Transverse colon (tissue), 4 donors: ENCODE measurements at places on chromosomes 6 and 20. TPM values are rescaled to one million over a fixed set of nuclear protein-coding genes. Genes with fewer than 3 reads are reported as not detected.

DNA sequence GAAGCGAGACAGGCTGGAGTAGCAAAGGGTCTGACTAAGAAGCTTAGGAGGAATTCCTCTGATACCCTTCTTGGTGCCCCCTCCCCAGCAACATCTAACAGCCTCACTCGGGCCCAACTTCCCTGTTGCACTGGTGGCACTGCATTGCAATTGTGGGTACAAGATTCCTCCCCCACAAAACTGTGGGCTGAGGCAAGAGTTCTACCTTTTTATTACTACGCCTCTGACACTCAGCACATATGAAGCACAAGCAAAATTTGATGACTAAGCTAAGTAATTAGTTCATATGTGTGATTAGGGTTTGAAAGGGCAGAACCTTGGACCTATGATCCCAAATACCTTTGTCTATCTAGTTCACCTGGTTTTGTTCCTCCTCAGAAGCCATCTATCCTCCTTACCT is 83.5 kb downstream of the ZHX3 start:
- H3K36me3 ChIP-seq: no peaks in the 10 kb centered on the region
- H3K27ac ChIP-seq: peak overlapping the region; percentile 23
- H3K4me1 ChIP-seq: peaks cover 14% of the 10 kb centered on the region

DNA sequence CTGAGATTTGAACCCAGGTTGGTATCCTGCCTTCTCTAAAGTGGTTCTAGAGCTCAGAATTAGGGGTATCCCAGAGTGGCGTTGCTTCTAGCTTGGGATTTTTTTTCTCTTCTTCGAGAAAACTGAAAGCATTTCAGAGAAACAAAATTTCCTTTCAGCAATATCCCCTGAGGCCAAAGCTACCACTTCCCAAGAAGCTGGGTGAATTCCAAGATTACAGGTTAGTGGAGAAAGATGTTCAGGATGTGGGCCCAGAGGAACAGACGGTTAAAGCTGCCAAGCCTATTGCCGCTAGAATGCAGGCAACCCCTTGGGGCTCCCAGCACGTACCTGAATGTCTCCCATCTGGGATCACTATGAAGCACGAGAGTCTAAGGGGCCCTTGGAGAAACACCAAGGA is 134.1 kb downstream of the FOXO3 start:
- no peak for DNase-seq
- H3K27ac ChIP-seq: no peak overlapping the region
- H3K4me3 ChIP-seq: no peak overlapping the region
- H3K36me3 ChIP-seq: no peaks in the 10 kb centered on the region
- H3K4me1 ChIP-seq: no peaks in the 10 kb centered on the region

- no peaks in the 10 kb centered on the region for H3K4me1 ChIP-seq
- H3K4me3 ChIP-seq: no peak overlapping the region
- no peaks in the 10 kb centered on the region for H3K36me3 ChIP-seq
- peaks cover 26% of the 10 kb centered on the region for H3K27me3 ChIP-seq
- no peak for DNase-seq
These were observed 1.9 kb upstream of the SLC24A3 start for GRCh38 chr20:19210391-19211155.

GRCh38 chr6:165929607-165930006 is 238.0 kb downstream of the TBXT start:
- H3K4me1 ChIP-seq: no peaks in the 10 kb centered on the region
- H3K27ac ChIP-seq: no peak overlapping the region
- DNase-seq: no peak
- no peak overlapping the region for H3K4me3 ChIP-seq
- H3K27me3 ChIP-seq: no peaks in the 10 kb centered on the region

DNA sequence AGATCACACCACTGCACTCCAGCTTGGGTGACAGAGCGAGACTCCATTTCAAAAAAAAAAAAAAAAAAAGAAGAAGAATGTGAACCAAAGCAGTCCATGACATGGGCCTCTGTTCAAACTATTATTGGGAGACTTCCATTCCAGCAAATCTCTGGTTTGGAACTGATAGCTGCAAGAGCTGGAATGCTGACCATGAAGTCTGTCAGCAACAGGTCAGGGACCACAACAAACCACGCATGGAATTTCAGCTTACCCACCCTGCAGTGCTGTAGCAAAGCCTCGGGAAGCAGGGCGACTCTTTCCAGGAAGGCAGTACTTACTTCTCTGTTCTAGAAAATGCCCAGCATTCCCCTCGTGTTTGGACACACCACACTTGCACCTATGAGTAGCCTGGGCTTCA is 34.1 kb upstream of the TBC1D7 start:
- no peak for DNase-seq
- no peaks in the 10 kb centered on the region for H3K27me3 ChIP-seq
- H3K4me3 ChIP-seq: no peak overlapping the region
- no peaks in the 10 kb centered on the region for H3K36me3 ChIP-seq

DNA sequence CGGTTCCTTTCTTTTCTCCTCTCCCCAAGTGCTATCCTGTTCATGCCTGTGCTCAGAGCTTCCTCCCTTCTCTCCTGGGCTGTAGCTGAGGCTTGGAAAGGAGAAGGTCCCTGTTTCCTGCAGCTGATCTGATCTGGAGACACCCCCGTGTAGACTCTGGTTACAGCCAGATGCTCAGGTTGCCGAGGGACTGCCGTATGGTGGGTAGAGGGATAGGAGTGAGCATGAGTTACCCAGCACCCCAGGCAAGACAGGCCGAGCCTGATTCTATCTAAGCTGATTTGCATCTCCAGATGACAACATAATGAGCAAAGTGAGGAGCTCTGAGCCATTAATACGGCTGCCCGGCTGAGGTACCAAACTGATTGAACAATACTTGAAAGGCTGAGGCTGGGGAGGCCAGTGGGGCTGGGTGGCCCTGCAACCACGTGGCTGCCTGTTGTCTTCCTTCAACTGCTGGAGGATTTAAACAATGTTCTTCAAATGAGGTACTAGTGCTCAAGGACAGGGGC is 91.8 kb downstream of the ASXL1 start:
- DNase-seq: no peak
- no peak overlapping the region for H3K4me3 ChIP-seq
- H3K27me3 ChIP-seq: no peaks in the 10 kb centered on the region
- H3K27ac ChIP-seq: peak overlapping the region; percentile 37
- H3K36me3 ChIP-seq: peaks cover 44% of the 10 kb centered on the region
- H3K4me1 ChIP-seq: no peaks in the 10 kb centered on the region

SCRT2 gene
- total RNA-seq: not detected

SLC22A1 gene
- total RNA-seq: 0.40 TPM
